ENCODE measurements at places on chromosomes 6 and 20.

GRCh38 chr20:50054626-50055511 is 58.1 kb downstream of the UBE2V1 start:
- no peak for DNase-seq

GRCh38 chr6:34459899-34460593 is 5.8 kb upstream of the PACSIN1 start:
- peak; percentile 78 for DNase-seq

GRCh38 chr6:112309244-112309643 is 37.9 kb upstream of the RFPL4B start:
- no peak for DNase-seq

DNA sequence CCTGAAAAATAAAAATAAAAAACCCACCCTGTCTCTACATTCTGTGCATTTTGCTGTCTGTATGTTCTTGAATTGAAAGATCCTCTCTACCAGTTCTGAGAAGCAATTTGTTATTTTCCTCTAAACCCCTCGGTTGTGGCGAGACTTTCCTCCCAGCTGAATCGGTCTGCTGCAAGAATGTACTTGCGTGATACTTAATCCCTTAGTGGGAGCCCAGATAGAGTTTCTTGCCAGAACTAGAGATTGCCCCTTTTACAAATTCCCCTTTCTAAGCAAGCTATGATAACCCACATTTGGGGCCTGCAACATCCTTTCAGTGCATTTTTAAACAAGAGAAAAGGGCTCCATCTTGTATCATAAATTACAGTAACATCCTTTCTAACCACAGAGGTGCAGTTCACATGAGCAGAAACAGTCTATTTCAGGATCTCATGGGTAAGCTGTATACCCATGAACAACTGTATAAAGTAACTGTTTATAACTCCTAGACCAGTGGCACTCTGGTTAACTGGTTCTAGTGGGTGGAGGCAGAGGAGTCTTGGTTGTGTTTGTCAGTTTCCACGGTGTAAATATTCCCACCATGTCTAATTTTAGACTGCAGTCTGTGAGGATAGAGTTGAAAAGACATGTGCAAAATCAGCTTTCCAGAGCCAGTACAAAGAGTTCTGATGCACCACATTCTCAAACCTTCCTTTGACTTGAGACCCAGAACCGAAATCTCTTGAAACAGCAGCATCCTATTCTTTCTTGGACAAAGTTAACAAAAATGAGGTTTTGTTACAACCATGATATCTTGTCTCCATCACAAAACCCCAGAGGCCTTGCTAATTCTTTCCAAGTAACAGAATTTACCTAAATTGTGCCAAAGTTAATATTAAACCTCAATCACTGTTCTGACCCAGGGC is 113.1 kb upstream of the ZNF217 start:
- DNase-seq = no peak

DNA sequence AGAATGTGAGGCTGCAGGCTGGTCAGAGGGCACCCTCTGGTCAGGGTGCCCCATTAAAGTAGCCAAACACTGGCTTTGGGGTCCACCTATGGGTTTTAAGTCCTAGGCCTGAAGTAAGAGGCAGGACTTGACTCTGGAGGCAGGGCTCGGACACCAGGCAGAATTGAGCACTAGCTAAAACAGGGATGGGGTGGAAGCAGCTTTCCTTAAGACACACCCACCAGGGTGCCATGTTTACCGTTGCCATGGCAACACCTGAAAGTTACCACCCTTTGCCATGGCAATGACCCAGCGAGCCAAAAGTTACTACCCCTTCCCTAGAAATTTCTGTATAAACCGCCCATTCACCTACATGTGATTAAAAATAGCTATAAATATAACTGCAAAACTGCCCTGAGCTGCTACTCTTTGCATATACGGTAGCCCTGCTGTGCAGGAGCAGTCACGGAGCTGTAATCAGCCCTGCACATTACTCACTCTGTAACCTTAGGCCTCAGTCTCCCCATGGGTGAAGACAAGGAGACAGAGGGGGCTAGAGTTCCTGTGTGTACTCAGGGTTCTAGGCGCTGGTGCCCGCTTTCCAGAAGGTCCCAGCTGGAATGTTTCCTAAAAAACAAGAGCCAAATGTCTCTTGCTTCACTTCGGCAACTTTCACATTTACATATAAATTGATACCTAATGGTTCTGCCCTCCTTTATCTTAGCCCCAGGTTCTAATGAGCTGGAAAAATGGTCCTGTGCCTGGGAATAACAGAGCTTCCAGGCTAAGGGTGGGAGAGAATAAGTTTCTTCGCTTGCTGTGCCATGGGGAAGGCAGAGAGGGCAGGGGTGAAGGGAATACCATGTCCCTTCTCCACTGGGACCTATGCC is 27.2 kb upstream of the SRSF6 start:
- no peak for DNase-seq

GRCh38 chr20:50138479-50139393 is 14.8 kb downstream of the PEDS1 start:
- no peak for DNase-seq

GRCh38 chr20:15319439-15319838 is 982.0 kb upstream of the FLRT3 start:
- no peak for DNase-seq

GRCh38 chr6:31621320-31621939 is 915 bp downstream of the PRRC2A start:
- no peak for DNase-seq

GRCh38 chr6:11236076-11236750 is 3.7 kb upstream of the NEDD9 start:
- no peak for DNase-seq

DNA sequence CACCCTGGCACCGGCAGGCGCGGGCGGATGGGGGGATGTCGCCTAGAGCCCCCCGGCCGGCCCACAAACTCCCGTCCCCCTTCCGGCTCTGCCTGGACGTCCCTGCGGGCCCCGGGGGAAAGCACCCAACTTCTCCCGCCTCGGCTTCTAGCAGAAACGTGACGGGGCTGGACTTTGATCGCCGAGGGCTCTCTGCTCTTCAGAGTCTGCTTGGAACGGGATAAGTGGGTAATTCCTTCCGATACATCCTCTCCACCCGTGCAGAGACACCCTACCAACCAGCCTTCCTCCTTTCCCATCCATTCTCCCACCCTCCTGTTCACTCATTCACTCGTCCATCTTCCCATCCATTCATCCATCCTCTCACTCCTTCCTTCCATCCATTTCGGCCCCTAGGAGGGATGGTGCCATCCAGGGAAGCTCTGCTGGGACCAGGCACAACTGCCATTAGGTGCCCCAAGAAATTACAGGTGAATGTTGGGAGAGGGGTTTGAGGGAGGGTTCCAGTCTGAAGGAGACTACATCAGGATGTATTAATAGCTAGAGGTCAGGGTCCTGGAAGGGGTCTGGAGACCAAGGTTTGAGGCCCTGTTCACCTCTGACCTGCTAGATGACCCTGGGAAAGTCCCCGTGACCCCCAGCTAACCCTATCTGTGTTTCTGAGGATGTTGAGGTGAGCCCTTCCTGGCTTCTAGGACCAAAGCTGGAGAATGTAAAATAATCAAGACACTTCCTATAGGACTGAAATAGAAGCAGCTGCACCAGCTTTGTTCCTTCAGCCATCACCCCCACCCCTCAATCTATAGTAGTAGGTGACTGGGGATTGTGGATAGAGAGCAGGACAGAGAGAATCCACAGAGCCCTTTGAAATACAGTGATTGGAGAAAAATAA is 538 bp downstream of the TTLL9 start:
- DNase-seq = no peak

DNA sequence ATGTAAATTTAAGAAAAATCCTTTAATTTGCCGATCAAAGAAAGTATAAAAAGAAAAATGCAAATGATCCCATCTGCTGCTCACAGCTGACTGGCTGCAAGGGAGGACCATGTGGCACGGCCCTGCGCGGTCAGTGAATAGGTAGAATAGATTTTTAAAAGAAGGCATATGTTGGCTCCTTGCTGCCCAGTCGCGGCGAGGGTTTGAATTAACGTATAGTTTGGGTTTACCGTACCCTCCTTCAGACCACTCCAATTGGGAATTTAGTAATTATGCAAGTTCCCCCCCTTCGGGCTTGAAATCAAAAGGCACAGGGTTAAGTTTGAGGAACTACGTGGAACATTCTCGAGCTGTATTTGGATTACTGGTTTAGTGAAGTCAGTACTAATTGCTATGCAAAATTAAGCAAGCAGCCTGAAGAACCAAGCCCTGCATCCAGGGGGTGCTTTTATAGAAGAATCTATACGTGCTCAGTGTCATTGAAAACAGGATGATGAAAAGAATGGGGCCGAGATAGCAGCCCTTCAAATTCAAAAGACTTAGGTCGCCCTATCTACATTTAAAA is 1.1 kb upstream of the BEND3 start:
- DNase-seq = peak; percentile 69

- DNase-seq = no peak
These were observed 161.9 kb downstream of the KIF16B start for GRCh38 chr20:16411361-16411760.

- DNase-seq = no peak
These were observed 91.2 kb downstream of the ANKRD60 start for GRCh38 chr20:58137236-58137635.

- no peak for DNase-seq
These were observed 49.0 kb upstream of the CDYL start for GRCh38 chr6:4727217-4727616.

DNA sequence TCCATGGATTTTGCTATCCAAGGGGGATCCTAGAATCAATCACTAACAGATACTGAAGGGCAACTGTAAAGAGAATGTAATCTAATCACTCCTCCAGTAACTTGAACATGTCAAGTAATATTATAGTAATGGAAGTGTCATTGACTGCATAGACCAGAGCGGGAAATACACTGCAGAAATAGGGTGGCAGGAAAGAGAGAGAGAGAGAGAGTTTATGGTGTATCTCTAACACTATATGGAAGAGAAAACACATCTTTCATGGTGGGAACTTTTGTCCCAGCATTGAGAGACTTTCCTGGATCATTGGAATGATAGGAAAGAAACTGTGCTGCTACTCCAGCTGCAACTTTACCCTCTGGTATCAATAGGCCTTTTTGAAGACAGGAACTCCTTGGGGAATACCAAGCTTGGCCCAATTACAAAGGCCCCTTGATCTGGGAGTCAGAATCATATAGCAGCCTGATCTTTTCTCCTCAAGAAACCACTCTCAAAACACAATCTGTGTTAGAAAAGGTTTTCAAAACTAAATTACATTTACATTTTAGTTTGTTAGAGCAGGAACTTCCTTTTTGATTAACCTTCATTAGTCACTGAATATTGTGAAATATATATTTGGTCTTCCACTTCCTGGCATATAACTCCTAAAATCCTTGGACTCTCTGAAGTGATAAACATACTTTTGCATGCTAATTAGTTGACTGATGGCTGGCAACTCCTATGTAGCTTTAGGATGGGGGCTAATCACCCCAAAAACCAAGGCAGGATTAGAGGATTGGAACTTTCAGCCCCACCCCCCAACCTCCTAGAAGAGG is 29.5 kb upstream of the RNGTT start:
- no peak for DNase-seq

DNA sequence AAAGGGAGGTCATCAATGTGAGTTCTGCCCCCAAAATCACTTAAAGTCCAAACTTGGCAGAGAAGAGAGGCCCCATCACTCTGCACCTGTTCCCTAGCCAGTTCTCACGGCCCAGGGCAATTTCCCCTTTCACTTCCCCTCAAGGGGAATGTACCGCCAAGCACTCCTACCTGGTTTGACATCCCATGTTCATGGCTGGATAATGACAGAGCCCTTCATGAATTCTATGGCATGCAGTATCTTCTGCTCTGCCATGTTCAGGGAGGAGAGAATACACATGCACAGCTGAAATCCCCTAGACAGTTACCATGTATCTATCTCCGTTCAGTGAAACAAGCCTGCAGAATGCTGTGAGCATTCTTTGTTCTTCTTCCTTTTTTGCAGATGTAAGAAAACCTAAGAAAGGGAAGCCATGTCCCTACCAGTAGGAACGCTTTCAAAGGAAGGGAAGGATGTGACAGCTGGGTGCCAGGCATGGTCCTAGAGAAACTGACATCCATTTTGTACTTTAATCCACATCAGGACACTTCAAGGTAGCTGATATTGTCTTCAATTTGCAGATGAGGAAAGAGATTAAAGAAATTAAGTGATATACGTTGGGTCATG is 79.8 kb upstream of the ARID1B start:
- no peak for DNase-seq

DNA sequence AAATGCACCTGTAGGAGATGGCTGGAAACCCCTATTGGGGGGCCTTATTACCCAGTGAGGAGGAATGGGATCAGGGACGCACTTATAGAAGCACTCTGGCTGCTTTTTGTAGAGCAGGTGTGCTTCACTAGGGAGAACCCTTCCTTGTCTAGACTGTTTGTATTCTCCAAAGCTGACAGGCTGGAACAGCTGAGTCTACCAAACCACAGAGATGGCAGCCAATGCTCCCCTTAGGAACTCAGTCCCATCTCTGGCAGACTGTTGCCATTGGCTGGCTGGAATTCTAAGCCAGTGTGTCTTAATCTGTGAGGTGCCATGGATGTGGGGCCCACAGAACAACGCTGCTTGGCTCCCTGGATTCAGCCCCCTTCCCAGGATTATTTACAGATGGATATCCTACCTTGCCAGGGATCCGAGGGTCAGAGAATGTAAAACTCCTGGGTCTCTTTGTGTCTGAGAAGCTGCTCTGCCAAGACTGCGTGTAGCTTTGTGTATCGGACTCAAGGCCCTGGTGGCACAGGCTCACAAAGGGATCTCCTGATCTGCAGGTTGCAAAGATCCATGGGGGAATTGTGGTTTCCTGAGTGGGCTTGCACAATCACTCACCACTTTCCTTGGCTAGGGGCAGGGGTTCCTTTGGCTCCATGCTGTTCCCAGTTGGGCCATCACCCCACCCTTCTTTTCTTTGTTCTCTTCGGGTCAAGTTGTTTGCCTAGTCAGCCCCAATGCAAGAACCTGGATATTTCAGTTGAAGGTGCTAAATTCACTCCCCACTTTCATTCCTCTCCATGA is 26.1 kb downstream of the C6orf52 start:
- no peak for DNase-seq

- no peak for DNase-seq
These were observed 33.9 kb upstream of the ALDH8A1 start for GRCh38 chr6:134983823-134984222.

DNA sequence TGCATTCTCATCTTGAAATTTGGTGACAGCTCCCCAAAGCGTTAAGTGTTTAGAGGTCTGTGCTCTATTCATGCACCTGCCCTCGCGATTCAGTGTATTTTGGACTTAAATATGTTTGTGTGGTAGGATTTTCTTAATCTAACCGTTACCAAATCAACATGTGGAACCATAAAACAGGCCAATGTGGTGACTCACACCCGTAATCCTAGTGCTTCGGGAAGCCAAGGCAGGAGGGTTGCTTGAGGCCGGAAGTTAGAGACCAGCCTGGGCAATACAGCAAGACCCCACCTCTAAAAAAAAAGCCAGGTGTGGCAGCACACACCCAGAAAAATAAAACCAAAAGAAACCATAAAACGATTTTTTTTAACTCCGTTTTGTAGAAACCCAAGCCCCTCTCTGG is 31.5 kb downstream of the PYGB start:
- DNase-seq = no peak

DNA sequence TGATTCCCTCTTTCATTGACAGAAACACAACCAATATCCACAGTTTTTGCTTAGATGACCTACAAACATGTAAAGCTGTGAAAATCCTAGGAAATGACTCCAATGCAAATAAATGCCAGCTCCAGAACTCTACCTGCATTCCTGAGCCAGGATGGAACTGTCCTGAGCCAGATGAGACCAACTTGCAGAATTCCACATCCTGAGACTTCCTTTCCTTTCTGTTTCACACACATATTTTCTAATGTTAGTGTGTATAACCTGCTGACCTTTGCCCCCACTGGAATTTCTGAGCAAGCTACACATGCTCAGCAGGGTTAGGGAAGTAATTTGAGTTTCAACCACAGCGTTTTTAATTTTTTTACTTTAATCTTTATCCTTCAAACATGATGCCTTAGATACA is 69.6 kb upstream of the ADGRF1 start:
- DNase-seq = no peak

All from WERI-Rb-1 (cell line).